ENCODE measurements at places on chromosomes 1 and 21. TPM values are rescaled to one million over a fixed set of nuclear protein-coding genes. Genes with fewer than 3 reads are reported as not detected.
A peak's percentile ranks its signal among the peaks of the same experiment; 100 is the strongest.

Gene NEGR1
- total RNA-seq = 0.16 TPM

Gene NUDC
- total RNA-seq = 35.7 TPM

Gene MOB3C
- 13.9 TPM for total RNA-seq

Gene KANK4
- not detected for total RNA-seq

Gene GON4L
- total RNA-seq = 25.9 TPM

Gene SLC66A1
- total RNA-seq = 6.9 TPM

Gene LCE3A
- not detected for total RNA-seq

Gene OLFML2B
- total RNA-seq = 0.72 TPM

Gene CHODL
- 0.72 TPM for total RNA-seq

DNA sequence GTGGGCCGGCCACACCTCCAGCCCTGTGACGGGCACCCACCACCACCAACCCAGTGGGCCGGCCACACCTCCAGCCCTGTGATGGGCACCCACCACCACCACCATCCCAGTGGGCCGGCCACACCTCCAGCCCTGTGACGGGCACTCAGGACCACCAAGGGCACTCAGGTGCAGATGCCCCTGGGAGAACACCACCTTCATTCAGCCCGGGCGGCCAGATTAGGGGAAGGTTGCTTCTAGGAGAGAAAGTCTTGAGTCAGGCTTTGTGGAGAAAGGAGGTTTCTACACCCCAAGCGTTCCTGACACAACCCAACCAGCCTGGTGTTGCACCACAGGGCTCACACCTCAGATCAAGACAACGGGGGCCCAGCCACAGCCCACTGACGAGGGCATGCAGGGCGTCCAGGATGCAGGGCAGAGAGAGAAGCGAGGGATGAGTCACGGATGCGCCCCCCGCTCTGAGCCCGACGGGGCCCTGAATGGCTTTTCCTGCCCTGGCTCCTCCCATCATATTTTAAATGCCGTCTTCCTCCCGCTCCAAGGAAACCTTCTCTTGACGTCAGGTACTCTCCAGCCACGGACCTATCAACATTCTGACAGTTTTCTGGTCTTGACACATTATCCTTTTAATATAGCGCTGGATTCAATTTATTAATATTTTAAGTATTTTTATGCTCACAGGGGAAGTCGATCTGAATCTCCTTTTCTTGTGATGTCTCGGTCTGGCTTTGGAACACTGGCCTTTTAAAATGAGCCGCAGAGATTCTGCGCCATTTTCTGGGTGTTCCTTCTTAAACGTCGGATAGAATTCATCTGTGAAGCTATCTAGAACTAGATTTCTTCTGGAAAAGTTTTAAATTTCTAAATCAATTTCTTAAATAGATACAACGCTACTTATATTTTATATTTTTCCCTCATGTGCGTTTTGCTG is 631 bp upstream of the SPATC1L start:
- ATAC-seq = peak; percentile 58

GRCh38 chr1:161092621-161093028 is 3.3 kb upstream of the NECTIN4 start:
- peak; percentile 67 for ATAC-seq

DNA sequence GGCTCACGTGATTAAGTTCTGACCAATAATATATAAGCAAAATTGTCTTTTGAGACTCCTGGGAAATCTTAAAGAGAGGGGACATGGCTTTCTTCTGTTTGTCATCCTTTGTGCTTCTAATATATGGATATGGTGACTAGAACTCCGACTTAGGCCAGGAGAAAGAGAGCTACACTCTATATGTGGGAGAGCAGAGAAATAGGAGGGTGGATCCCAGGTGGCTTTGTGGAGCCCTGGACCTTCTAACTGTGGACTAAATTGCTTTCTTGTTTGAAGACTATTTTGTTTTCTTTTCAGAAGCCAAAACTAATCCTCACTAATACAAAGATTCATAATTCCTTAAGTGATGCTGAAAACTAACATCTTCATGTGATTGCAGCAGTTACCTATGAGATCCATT is 75.0 kb downstream of the CENPF start:
- no peak for ATAC-seq

DNA sequence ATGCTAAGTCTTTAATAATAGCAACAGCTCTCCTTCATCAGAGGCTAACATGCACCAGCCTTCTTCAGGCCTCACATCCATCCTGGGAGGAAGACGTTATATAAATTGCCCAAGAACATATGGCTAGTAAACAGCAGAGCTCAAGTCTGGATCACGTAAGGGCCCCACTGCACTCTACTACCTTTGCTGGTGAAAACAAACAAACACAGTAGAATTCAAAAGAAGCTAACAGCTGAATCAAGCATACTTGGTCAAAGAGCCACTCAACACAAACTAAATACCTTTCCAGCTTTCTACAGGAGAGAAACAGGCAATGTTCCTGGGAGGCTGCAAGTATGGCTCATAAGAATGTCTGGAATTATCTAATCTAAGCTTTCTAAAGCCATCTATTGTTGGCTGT is 66.0 kb downstream of the WLS start:
- no peak for ATAC-seq

DNA sequence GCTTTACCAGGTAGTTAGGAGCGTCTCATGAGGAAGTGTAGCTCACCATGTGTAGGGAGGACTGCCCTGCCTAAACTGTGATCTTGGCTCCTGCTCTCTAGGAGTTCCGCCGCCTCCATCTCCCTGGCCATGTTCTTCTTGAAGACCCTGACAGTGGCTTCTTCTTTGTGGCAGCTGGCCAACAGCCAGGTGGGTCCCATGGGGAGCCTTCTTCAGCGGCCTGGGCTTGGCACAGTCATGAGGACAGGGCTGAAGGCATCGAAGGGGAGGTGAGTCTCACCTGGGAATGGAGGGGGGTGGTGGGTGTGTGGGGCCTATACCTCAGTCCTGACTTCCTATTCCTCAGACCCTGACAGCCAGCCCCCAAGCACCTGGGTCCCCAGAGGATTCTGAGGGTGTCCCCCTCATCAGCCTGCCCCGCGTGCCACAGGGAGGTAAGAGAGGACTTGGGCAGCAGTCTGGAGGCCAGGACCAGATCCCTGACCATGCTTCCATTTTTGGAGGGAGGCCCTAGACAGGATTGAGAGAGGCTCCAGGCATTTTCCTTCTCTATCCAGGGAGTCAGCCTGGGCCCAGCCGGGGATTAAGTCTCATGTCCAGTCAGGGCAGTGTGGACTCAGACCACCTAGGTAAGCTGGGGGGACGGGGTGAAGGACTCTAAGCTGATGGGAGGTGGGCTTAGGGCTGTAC is 21.4 kb downstream of the HYI start:
- no peak for ATAC-seq

DNA sequence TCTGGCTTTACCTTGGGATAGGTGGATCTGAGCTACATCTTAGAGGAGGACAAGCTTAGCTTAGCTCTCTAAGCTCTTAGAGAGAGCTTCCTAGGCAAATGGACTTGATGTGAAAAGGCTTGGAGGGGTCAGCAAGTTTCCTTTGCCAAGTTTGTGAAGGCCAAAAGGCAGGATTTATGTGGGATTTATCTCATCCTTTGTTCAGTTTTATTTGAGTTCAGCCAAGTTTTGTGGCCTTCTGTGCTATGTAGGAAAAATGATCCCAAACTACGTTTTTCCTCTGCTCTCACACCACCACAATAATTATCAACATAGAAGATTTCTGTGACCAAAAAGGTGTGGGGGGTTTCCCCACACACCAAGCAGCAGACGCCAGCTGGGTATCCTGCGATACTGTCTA is 26.0 kb upstream of the RNF11 start:
- ATAC-seq = no peak

GRCh38 chr1:85496941-85497582 is 32.1 kb upstream of the DDAH1 start:
- ATAC-seq = no peak

GRCh38 chr1:220511785-220512184 is 16.2 kb upstream of the MARK1 start:
- peak; percentile 50 for ATAC-seq

DNA sequence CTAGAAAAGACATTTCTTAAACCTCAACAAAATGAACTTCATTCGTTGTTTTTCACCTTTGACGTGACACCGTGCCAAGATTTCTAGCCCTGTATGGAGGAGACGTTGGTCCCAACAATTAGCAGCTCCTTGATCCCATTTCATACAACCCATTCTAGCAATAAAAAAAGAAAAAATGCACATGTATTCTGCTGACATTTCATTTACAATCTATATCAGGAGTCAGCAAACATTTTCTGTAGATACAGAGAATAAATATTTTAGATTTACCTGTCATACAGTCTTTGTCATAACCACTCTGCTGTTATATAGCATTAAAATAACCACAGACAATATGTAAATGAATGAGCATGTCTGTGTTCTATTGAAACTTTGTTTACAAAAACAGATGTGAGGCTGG is 7.0 kb upstream of the TAF1A start:
- ATAC-seq = no peak

GRCh38 chr1:119532324-119532910 is 25.4 kb downstream of the HSD3B1 start:
- ATAC-seq = no peak

DNA sequence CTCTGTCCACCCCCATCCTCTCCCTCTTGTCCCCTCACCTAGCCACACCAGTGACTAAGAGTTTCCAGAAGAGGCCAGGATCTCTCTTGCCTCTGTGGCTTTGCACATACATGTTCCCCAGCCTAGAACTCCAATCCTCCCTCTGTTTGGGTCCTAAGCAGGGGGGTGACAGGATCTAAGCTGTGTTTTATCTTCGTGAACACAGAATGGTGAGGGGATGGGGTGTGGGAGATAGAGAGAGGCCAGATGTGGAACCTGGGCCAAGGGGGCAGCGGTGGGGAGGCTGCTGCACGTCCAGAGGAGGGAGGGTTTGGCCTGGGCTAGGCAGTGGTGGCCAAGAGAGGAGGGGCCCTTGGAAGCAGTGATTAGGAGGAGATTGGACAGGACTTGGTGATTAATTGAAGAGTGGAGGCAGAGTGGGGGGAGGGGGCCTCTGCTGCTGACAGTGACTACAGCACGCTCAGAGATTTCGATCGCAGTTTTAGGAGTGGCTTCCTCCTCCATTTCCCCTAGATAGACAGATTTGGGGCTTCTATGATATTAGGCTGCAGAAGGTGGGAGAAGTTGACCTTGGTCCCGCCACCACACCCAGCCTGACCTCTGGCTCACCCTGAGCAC is 17.1 kb upstream of the ADGRB2 start:
- no peak for ATAC-seq

- ATAC-seq = no peak
These were observed 5.8 kb downstream of the LRRC8D start for GRCh38 chr1:89826594-89826993.

- ATAC-seq = no peak
These were observed 4.2 kb downstream of the SPOCD1 start for GRCh38 chr1:31811605-31812004.

GRCh38 chr1:206808615-206809014 is 36.3 kb upstream of the IL10 start:
- ATAC-seq = peak; percentile 28

GRCh38 chr1:118043624-118044023 is 114.1 kb downstream of the WDR3 start:
- no peak for ATAC-seq

GRCh38 chr1:92980732-92981647 is 19.7 kb upstream of the DIPK1A start:
- no peak for ATAC-seq

GRCh38 chr1:82371844-82372498 is 571.2 kb downstream of the ADGRL2 start:
- peak; percentile 18 for ATAC-seq

GRCh38 chr1:209648931-209649776 is 3.1 kb downstream of the LAMB3 start:
- peak; percentile 25 for ATAC-seq

Measured in esophagus mucosa (tissue), 1 donor.